ENCODE measurements at places on chromosomes 7 and 10.

DNA sequence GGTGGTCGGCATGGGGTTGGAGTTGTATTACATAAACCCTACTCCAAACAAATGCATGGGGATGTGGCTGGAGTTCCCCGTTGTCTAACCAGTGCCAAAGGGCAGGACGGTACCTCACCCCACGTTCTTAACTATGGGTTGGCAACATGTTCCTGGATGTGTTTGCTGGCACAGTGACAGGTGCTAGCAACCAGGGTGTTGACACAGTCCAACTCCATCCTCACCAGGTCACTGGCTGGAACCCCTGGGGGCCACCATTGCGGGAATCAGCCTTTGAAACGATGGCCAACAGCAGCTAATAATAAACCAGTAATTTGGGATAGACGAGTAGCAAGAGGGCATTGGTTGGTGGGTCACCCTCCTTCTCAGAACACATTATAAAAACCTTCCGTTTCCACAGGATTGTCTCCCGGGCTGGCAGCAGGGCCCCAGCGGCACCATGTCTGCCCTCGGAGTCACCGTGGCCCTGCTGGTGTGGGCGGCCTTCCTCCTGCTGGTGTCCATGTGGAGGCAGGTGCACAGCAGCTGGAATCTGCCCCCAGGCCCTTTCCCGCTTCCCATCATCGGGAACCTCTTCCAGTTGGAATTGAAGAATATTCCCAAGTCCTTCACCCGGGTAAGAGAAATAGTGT is at the start of gene CYP2E1:
Gene CYP2E1, plus strand, starts transcription at position 407 of the 632 bp plus-strand sequence. Its CDS starts 33 bp downstream, at position 440.
- no peak for DNase-seq

DNA sequence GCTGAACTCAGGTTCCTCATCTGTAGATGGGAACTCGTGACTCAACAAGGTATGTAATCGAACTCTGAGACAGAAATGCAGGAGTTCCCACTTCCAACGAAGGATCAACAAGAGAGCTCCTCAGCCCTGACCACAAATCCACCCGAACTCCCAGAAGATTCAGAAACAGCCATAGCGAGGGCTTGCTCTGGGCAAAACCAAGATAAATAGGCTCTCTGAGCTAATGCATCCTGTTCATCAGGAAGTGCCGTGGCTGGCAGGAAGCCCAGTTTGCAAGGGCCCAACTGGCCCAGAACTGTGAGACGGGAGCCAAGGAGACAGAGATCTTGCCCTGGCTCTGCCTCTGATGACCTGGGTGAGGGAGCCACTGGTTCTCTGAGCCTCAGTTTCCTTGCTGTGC is 141.7 kb upstream of the PFKP start:
- no peak for DNase-seq

DNA sequence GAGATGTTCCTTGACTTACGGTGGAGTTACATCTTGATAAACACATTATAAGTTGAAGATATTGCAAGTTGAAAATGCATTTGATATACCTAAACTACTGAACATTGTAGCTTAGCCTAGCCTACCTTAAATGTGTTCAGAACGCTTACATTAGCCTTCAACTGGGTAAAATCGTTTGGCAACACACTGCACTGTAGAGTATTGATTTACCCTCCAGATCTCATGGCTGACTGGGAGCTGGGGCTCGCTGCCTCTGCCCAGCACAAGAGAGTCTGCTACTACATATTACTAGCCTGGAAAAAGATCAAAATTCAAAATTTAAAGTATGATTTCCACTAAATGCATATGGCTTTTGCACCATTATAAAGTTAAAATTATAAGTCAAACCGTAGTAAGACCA is 7.5 kb upstream of the AGR3 start:
- no peak for DNase-seq

- no peak for DNase-seq
Measured at GRCh38 chr10:88702848-88703597, 3.0 kb upstream of the LIPK start.

DNA sequence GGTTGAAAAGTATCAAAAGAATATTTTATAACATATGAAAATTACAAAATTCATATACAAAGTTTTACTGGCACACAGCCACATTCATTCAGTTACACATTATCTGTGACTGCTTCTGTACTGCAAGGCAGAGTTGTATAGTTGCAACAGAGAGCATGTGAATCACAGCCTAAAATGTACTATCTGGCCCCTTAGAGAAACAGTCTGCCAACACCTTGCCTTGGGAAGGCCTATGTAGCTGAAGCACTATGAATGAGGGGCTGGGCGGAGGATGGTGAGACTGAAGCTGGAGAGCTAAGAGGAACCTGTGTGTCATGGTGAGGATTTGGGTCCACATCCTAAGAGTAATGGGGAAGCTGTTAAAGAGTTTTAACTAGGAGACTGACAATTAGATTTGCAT is 35.7 kb downstream of the PDZD8 start:
- no peak for DNase-seq

DNA sequence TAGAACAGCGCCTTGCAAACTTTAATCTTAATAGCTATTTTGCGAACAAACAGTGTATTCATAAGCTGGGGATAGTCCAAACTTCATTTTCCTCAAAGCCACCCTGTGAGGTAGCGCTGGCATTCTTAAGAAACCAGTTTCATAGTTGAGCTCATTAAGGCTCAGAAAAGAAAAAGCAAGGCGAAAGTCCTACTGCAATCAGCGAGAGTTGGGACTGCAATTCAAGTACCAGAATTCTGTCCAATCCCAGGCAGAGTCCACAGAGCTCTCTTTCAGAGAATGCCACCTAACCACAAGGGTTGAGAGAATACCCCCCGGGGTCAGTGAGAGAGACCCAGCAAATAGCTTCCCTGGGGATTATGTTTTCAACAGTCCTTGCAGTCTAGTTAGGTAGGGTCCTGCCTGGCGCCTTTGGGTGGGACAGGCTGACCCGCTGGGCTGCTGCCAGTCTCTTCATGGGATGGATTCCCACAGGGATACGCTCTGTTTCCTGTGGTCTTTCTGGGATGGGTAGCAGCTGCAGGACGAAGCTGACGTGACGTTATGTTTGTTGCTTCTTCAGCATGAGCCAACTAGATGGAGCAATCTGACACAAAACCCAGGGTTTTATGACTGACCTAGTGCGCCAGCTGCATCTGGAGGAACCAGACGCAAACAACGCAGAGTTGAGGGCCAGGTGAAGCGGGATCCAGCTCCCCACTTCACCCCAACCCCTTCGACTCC is 16.0 kb downstream of the BMPER start:
- DNase-seq, result no peak

DNA sequence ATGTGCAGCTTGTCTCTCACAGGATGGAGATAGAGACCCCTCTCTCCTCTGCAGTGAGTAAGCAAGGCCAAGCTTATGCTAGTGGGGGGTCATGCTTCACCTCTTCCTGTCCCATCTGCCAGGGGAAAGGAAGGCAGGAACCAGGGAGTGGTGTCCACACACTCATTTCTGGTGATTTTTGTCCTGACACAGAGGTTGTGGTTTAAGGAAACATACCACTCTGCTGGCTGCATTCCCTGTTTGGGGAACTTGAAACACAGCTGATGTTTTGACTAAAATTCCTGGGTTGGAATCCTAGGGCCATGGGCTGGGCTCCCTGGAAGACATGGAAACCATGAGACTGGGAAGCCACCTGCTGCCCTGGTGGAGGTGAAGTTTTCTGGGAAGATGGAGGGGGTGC is 21.4 kb downstream of the C10orf120 start:
- DNase-seq, result peak; percentile 17

DNA sequence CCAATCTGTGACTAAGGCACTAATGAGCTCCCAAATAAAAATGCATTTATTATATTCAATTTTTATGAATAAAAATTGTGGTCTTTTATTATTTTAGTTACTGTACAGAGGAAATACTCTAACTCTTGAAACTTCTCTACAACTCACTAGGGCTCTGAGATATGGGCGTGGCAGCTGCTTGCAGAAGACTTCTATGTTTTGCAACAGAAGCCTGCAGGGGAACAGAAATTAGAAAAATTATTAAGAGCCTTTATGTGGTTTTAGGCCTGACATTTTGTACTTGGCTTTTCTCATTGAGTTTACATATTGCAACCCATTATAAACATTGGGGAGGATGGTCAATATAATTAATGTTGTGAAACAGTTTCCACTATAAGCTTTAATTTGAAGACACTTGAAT is 581.4 kb downstream of the TNS3 start:
- DNase-seq, result no peak

- no peak for DNase-seq
Measured at GRCh38 chr10:132965411-132966057, 23.2 kb upstream of the CFAP46 start.

- no peak for DNase-seq
Measured at GRCh38 chr10:70503776-70504175, 25.2 kb downstream of the PALD1 start.

- DNase-seq, result no peak
Measured at GRCh38 chr10:73131301-73131700, 21.0 kb downstream of the NUDT13 start.

DNA sequence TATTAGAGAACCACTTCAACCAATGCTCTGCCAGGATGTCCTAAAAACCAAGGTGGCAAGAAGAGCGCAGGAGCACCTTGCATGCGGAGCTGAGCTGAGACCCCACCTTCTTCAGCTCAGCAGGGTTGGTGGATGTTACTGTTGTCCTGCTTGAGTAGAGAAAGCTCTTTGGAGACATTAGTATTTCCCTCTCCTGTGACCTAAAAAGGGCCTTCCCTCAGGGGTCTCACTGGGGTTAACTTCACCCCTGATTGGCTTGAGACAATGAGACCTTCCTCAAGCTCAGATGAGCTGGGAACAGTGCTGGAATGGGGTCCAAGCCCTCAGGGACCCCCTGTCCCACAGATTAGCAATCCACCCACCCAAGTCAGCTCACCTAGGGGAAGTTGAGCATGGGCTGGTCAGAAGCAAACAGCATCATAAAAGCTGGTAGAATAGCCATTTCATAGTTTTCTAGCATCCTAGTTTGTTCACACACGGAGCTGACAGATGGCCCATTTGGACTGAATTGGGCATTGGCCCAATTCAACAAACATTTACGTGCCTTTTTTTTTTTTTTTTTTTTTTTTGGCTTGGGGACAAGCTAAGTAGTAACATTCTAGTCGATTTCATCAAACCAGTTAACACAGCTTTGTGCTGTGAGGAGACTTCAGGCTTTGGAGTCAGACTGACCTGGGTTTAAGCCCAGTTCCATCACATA is 100.6 kb upstream of the HABP2 start:
- peak; percentile 26 for DNase-seq

- DNase-seq, result no peak
Measured at GRCh38 chr10:132461683-132462231, 64.8 kb downstream of the PWWP2B start.

All from ecto neural progenitor cell (in vitro differentiated cells).